ENCODE measurements at places on chromosomes 2 and 18.

DNA sequence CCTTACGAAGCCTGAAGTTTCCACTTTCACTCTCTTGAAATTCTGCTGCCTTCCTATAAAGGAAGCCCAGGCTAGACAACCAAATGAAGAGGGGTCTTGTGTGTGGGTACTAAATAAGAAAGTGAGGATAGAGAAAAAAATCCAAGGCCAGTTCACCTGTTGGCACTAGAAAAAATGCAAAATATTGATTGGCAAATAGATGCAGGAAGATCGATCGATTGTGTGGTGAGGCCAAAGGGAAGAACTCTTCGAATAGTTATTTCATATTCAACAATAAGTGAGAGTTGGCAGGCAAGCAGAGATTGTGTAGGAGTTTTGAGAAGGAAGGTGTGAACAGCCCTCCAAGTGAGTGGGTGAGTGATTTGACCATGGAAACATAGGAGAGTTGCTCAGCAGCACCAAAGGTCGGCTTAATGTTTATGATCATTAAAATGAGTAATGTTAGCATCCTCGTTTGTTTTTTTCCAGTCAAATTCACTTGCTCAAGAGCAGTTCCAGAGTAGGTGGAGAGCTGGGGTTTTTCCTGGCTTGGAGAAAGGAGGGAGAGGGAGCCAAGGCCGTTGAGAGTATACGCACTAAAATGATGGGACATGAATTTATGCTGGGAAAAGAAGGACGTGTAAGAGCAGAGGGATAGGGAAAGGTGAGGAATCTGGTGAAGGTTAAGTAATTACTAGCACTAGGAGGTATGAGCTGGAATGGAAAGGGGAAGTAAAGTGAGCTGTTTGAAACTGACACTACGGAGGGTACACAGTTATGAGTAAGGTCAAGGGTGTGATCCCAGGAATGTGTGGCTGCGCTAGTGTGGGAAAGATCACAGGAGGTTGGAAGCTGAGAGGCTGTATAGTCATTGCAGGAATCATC lies 1.1 kb upstream of the NAPG start:
- DNase-seq, result no peak

GRCh38 chr2:95234816-95235215 lies 27.5 kb downstream of the ZNF892 start:
- DNase-seq, result no peak

GRCh38 chr18:62716619-62717168 lies 1.4 kb downstream of the PHLPP1 start:
- peak; percentile 49 for DNase-seq

DNA sequence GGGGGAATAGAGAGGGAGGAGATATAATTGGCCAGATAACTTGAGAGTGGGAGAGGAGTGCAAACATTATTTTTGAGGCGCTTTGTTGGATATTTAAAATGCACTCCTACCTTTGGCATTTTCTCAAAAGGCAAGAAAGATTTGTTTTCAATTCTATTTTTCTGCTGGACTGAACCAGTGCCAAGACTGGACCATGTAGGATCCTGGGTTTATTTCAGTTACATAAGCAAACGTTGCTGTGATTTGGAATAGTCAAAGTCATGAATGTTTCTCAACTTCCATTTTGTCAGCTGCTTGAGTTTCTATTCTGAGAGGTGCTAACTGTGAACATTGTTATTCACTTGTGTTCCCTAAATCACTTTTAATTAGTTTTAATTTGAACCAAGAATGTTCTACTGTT lies 8.9 kb upstream of the CHRNA1 start:
- no peak for DNase-seq

DNA sequence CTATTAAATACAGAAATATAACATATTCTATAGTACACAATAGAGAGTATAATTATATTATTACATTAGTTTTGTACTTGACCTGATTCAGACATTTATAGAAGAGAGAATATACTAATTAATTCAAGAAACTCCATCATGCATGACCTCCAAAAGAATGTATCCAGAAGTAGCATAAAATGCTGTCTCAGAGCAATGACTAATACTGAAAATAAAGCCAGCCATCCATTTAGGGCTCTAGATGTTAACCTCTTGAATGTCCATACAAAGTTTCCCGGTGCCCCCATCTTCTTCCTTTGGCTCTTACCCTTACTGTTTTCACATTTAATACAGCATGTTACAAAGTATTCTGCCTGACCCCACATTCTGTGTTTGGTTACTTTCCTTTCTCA lies 102.0 kb downstream of the ARHGAP15 start:
- DNase-seq, result no peak

DNA sequence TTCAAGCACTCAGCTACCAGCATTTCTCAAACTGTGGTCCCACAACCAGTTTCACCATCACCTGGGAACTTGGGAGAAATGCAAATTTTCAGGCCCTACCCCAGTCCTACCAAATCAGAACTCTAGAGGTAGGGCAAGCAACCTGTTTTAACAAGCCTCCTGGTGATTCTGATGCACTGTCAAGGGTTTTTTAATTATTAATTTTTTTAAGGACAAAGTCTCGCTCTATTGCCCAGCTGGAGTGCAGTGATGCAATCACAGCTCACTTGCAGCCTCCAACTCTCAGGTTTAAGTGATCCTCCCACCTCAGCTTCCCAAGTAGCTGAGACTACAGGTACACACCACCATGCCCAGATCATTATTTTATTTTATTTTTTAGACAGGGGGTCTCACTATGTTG lies 7.8 kb downstream of the ACMSD start:
- no peak for DNase-seq

DNA sequence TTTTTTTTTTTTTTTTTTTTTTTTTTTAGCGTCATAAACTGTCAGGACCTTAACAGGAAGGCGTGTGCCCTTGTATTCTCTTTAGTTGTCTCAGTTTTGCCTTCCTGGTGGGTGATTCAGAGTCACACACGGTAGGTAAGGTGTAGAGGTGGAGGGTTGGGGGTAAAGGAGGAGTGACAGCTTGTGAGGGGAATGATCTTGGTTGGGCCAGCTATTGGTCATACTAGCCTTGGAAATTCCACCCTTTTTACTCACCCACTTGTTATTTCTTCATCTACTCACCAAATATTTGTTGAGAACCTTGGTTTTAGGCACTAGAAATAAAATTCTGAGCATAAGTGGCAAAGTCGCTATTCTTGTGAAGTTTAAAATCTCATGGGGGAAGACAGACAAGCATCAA lies 22.2 kb downstream of the SMIM21 start:
- DNase-seq, result no peak

GRCh38 chr18:23155537-23155936 lies 20.3 kb downstream of the CABLES1 start:
- DNase-seq, result no peak

GRCh38 chr2:31329081-31329625 lies 85.4 kb downstream of the XDH start:
- no peak for DNase-seq

- no peak for DNase-seq
Observed at GRCh38 chr2:200259577-200259957, 46.9 kb upstream of the SPATS2L start.
